ENCODE measurements at places on chromosomes 6 and 20. TPM values are rescaled to one million over a fixed set of nuclear protein-coding genes. Genes with fewer than 3 reads are reported as not detected.

GRCh38 chr6:73452107-73452461 is at the start of gene CGAS:
TSS of gene CGAS (minus strand) at chr6:73452297. CDS start at chr6:73452181, 116 bp downstream.
- H3K36me3 ChIP-seq, result no peaks in the 10 kb centered on the region
- H3K4me3 ChIP-seq, result peak within 1 kb of the TSS; percentile 93
- H3K27me3 ChIP-seq, result peaks cover 33% of the 10 kb centered on the region
- peaks cover 29% of the 10 kb centered on the region for H3K4me1 ChIP-seq

GRCh38 chr20:21698494-21699215 is 6.8 kb upstream of the PAX1 start:
- peaks cover 100% of the 10 kb centered on the region for H3K27me3 ChIP-seq
- H3K27ac ChIP-seq, result no peak overlapping the region
- peaks cover 17% of the 10 kb centered on the region for H3K4me1 ChIP-seq
- DNase-seq, result no peak
- H3K36me3 ChIP-seq, result no peaks in the 10 kb centered on the region

DNA sequence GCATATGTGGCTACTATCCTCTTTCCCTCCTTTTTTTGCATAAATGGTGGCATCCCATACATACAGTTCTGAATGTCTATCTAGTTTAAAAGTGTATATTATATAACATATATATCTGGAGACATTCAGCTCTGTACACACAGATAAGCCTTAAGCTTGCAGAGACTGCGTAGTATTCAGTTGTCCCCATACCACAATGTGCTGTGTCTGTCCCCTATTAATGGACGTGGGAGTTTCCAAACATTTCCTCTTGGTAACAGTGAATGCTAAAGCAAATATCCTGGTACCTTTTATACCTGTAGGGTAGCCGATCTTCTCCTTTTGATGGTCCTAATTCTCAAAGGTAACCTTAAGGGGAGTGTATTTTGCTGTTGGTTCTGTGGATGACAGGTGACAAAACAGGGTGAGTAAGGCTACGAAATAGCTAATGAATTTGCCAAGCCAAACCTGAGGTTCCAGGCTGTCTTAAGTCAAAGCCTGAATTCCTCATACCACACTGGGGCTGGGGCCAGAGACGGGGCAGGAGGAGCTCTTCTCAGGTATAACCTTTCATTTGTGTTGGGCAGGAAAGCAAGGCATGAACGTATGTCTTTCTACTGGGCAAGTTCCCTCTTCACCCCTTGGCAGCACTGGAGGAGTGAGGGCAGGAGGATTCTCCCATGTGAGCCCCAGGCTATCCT is 7.8 kb upstream of the C2 start:
- H3K36me3 ChIP-seq, result no peaks in the 10 kb centered on the region
- no peaks in the 10 kb centered on the region for H3K27me3 ChIP-seq
- H3K4me1 ChIP-seq, result no peaks in the 10 kb centered on the region
- no peak for DNase-seq
- no peak overlapping the region for H3K4me3 ChIP-seq
- no peak overlapping the region for H3K27ac ChIP-seq

- H3K4me1 ChIP-seq, result peaks cover 14% of the 10 kb centered on the region
- H3K36me3 ChIP-seq, result no peaks in the 10 kb centered on the region
Measured at GRCh38 chr6:142567461-142567860, 265.7 kb downstream of the ADGRG6 start.

DNA sequence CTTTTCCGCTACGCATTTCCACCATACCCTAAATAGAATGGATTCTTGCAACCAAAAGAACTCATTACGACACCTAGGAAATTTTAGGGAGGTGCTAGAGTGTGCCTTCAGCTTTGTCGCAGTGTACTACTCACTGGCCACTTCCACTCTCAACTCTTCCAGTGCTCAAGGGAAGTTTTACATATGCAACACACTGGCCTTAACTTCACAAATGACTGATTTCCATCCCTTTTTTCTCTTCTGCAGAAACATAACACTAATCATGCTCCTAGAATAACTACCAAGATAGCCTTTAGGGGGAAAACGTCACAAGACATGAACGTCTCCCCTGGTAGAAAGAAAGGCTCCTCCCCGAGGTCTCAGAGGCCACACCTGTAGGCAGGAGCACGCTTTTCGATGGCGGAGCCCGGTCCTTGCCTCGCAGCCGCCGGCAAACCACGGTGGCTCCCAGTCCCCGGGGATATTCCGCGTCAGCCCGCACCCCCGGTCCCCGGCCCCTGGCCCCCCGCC is 584 bp downstream of the LYRM4 start:
- H3K4me3 ChIP-seq, result peak overlapping the region; percentile 82
- no peak for DNase-seq
- H3K27ac ChIP-seq, result peak overlapping the region; percentile 96
- H3K36me3 ChIP-seq, result no peaks in the 10 kb centered on the region
- H3K27me3 ChIP-seq, result no peaks in the 10 kb centered on the region

DNA sequence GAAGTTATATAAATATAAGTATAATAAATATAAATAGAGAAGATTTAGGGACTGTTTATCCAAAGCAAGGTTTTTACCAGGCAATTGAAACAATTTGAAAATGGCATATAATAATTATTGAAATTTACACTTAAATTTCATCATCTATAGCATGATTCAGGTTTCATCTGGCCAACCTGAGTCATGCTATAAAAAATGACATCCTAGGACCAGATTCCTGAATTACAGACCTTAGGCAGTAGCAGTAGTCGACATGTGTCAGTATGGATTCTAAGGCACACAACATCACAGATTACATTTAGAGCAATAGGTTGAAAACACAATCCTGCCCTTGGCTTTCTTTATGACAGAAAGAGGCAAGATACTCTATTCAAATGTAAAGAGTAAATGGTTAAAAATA is 592.3 kb downstream of the PHF3 start:
- no peak overlapping the region for H3K27ac ChIP-seq
- no peaks in the 10 kb centered on the region for H3K36me3 ChIP-seq
- no peaks in the 10 kb centered on the region for H3K4me1 ChIP-seq
- no peaks in the 10 kb centered on the region for H3K27me3 ChIP-seq
- H3K4me3 ChIP-seq, result no peak overlapping the region
- DNase-seq, result no peak

DNA sequence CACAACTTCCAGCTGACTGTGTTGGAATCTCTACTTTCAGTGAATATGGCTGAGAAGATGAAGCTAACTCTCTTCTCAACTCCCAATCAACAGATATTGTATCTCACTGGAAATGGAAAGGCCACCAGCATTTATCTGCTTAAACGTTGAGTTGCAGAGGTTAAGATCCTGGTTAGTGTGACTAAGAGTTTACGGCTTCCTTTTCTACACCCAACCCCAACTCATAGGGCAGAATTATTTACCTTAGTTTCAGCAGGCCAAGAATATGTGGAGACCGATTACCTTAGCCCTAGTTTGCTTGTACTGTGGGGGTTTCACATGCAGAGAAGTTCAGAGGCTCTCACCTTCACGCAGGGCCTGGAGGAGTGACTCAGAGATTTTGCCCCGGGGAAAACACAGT is 1026.6 kb downstream of the EYS start:
- no peak overlapping the region for H3K27ac ChIP-seq
- no peaks in the 10 kb centered on the region for H3K27me3 ChIP-seq
- no peaks in the 10 kb centered on the region for H3K36me3 ChIP-seq
- H3K4me3 ChIP-seq, result no peak overlapping the region
- DNase-seq, result no peak

DNA sequence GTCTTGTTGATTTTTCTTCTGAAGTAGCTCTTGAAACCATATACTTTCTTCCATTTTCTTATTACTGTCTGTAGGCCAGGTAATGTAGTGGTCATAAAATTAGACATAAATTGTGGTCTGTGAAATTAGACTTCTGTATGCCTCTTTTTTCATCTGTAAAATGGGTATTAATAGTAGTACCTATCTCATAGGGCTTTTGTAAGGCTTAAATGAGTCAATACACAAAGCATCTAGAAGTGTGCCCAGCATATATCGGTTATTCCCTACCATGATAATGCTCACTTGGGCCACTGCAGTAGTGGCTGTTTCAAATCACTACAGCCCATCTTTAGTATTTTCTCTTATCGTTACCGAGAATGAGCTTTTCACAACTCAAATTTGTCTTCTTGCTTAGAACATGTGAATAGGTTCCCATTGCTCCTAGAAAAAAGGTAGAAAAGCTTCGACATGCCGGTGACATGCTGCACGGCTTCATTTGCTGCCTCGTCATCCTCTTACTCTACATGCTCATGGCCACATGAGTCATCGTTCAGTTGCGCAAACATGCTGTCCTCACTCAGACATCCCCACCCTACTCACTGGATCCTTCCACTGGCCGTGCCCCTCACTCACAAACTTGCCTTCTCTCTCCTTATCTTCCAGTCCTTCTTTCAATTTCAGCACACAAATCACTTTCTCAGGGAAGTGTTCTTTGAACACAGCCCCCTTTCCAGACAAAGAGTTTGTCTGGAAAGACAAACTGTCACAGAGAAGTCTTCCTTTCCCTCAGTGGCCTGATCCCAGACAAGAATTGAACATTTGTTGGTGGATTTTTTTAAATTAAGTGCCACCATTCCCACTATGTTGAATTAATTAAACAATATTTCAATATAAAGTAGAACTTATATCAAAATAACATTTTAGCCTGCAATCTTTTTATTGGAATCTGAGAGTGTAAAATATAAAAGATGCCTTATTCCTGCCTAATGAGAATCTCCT is 32.2 kb upstream of the ERVFRD-1 start:
- H3K27me3 ChIP-seq, result no peaks in the 10 kb centered on the region
- no peak overlapping the region for H3K27ac ChIP-seq
- H3K4me1 ChIP-seq, result no peaks in the 10 kb centered on the region
- DNase-seq, result peak; percentile 56

DNA sequence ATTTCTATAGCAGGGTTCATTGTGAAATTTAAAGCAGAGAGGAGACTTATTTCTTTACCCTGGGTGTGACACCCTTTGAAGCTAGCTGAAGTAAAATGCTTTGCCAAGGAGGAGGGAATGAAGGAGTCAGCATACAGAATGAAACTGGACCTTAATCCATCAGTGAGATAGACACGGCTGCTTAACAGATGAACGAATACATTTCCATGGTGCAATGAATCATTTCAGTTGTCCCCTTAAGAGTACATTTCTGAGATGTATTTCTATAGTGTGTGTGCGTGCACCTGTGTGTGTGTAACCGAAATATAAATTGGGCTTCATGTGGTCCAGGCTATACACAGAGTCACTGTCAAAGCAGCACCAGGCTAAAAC is 73.8 kb upstream of the CD93 start:
- H3K27me3 ChIP-seq, result no peaks in the 10 kb centered on the region
- H3K27ac ChIP-seq, result peak overlapping the region; percentile 86
- DNase-seq, result no peak
- H3K36me3 ChIP-seq, result no peaks in the 10 kb centered on the region
- H3K4me1 ChIP-seq, result peaks cover 79% of the 10 kb centered on the region

GRCh38 chr6:131036143-131036542 is 26.9 kb downstream of the EPB41L2 start:
- H3K4me3 ChIP-seq, result no peak overlapping the region
- H3K27ac ChIP-seq, result no peak overlapping the region

SLC22A16 gene
- total RNA-seq, result not detected

TMC2 gene
- total RNA-seq, result not detected

DYNLT2 gene
- 0.66 TPM for total RNA-seq
